ENCODE measurements at places on chromosomes 1 and 21.

DNA sequence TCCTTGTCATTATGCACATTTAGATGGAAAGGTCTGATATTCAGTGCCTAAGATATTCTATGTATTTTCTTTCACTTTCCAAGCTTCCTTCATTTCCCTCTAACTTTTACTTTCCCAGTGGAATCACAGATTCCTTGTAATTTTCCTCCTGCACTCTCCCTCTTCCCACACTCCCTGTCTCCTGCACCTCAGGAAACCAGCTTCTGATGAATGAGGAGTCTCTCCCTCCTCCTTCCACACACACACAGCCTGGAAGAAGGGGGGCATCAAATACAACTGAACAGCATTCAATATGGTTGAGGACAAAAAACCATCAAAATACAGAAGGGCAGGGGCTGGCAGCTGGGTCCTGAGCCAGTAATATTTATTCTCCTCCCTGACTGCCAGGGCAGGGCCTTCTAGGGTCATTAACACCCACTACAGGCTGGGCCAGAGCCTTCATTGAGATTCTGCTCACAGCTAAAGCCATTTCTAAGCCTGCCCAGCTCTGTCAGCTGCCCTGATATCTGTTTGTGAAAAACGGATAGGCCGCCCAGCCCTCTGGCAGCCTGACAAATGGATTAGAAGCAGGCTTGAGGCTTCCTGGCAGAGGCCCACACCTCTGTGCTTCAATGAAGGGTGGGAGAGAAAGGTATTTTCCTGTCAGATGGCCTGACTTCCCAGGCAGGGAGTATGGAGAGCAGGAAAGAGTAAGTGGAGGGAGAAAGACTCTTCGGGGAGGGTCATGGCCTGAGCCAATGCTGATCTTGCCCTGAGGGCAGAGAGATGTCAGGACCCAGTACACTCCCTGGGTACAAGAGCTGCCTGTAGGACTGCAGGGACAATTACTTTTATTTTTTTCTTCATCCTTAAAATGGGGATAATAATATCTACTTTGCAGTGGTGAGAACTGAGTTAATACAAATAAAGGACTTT, 138.9 kb upstream of the SPATA6 start:
- DNase-seq, result no peak

- DNase-seq, result no peak
These were observed 40.0 kb upstream of the CITED4 start for GRCh38 chr1:40901886-40902852.

- no peak for DNase-seq
These were observed 1.6 kb upstream of the OR2B11 start for GRCh38 chr1:247459507-247459906.

DNA sequence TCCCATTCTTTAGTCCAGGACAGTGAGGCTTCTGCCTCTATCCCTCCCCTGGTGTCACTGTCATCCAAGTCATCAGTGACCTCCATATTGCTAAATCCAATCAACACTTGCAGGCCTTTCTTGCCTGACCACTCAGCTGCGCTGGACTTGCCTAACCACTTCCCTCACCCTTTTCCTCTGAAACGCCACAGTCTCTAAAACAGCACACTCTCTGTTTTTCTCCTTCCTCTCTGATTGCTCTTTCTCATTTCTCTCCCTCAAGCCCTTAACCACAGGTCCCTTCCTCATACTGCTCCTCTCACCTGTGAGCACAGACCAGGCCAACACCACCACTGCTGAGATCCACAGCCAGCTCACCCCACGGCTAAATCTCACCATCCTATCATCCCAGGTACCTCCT, 17.5 kb downstream of the TAL1 start:
- no peak for DNase-seq

DNA sequence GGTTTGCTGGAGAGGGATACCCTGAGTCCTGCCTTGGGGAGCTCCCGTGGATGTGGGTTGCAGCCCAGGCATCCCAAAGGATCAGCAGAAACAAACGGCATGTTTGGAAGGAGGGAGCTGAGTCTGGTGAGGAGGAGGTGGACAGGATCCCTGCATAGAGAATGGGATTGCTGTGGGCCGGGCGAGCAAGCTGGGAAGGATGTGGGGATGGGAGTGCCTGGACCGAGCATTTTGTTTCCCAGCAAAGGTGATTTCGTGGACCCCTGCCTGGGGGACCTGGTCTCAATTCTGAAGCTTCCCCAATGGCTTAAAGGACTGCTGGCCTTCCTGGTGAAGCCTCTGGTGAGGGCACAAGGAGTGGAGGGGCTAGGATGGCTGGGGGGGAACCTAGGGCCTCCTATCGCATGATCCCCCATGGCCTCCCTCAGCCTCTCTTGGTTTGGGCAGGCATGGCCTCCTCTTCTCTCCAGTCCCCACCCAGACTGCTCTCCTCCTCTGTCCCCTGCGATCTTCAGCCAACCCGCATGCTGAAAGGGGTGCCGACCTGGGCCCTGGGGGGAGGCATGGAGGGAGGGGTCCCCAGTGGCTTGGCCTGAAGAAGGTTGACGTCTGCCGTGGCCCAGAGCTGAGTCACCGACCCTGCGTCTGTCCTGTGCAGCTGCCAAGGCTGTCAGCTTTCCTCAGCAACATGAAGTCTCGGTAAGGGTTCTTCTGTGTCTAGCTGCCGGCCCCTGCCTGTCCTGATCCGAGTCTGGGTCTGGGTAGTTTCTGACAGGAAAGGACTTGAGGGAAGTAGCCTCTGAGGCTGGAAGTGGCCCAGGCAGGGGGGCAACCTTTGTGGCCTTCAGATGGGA, 16.3 kb downstream of the FAAH start:
- DNase-seq, result no peak

- no peak for DNase-seq
These were observed 16.6 kb downstream of the UTP11 start for GRCh38 chr1:38029081-38029681.

DNA sequence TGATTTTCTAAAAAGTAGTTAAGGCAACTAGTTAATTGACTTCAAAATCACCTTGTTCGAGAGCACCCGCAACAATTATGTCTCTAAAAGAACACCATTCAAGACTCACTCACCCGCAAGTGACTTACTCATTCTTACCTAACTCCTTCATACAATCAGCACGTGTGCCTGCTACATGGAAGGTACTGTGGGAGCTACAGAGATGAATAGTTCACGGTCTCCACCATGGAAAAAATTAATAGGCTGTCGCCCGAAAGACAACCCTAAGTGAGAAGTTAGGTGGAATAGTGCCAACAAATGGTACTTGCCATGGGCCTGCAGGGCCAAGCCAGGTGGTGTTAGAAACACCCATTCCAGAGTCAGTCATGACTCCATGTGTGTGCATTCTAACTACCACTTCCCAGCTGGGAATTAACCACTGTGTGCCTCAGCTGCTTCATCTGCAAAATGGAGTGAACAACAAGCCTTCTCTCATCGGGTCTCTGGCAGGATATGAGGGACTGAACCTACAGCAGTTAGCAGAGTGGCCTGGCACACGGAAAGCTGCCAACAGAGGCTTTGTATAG, 7.1 kb downstream of the SSBP3 start:
- DNase-seq, result no peak

- DNase-seq, result no peak
These were observed 70.4 kb downstream of the CACHD1 start for GRCh38 chr1:64540265-64540791.

DNA sequence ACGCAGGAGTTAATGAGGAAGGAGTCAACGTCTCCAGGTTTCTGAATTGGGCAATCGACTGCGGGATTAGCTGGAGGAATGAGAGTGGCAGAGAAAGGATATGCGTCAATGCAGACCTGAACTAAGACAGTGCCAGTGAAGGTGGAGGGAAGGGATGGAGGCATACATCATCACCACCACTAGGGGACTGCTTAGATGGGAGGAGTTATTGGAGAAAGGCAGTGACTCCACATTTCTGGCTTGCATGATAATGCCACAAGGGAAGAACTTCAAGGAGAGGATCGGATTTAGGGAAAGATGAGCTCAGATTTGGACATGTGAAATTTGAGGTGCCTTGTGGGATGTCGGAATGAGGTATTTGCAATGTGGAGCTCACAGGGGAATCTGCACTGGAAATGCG, 17.5 kb downstream of the VASH2 start:
- DNase-seq, result no peak

GRCh38 chr1:85274969-85275453, 1.4 kb downstream of the BCL10 start:
- no peak for DNase-seq

GRCh38 chr1:210373878-210374599, 45.3 kb downstream of the HHAT start:
- peak; percentile 46 for DNase-seq

- DNase-seq, result no peak
These were observed 22.7 kb downstream of the UCHL5 start for GRCh38 chr1:193036337-193037047.

DNA sequence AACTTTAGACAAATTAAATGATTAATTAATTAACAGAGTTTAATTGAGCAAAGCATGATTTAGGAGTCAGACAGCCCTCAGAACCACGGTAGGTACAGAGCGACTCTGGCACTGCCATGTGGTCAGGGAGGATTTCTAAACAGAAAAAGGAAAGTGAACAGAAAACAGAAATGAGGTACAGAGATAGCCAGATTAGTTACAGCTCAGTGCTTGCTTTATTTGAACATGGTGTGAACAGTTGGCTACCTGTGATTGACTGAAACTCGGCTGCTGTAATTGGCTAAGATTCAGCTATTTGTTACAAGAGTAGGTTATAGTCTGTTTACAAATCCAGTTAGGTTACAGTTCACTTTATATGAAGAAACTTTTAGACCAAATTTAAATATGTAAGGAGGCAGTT, 163.0 kb upstream of the TNR start:
- no peak for DNase-seq
